ENCODE measurements at places on chromosomes 3 and 15. TPM values are rescaled to one million over a fixed set of nuclear protein-coding genes. Genes with fewer than 3 reads are reported as not detected.

The LRTM1 gene
- total RNA-seq: not detected

The LYSMD2 gene
- total RNA-seq: 1.8 TPM

The ZNF445 gene
- total RNA-seq: 28.2 TPM

The ATP8B4 gene
- total RNA-seq: not detected

The PLIN1 gene
- total RNA-seq: 0.70 TPM

The A4GNT gene
- not detected for total RNA-seq

The ANKRD63 gene
- 0.42 TPM for total RNA-seq

The KBTBD8 gene
- total RNA-seq: 0.75 TPM

The FBXW12 gene
- not detected for total RNA-seq

The BDH1 gene
- 9.8 TPM for total RNA-seq

The NDN gene
- 27.8 TPM for total RNA-seq
